Globus pallidus (tissue), 1 donor: ENCODE measurements at places on chromosomes 5 and 9.
A peak's percentile ranks its signal among the peaks of the same experiment; 100 is the strongest.

- DNase-seq = no peak
These were observed 136.2 kb downstream of the CFAP90 start for GRCh38 chr5:7714697-7715096.

- DNase-seq = no peak
These were observed 104.8 kb upstream of the CD180 start for GRCh38 chr5:67301285-67301903.

- no peak for DNase-seq
These were observed 8.8 kb downstream of the KCNV2 start for GRCh38 chr9:2725898-2726649.

- DNase-seq = no peak
These were observed 319.2 kb upstream of the CD180 start for GRCh38 chr5:67515762-67516161.

DNA sequence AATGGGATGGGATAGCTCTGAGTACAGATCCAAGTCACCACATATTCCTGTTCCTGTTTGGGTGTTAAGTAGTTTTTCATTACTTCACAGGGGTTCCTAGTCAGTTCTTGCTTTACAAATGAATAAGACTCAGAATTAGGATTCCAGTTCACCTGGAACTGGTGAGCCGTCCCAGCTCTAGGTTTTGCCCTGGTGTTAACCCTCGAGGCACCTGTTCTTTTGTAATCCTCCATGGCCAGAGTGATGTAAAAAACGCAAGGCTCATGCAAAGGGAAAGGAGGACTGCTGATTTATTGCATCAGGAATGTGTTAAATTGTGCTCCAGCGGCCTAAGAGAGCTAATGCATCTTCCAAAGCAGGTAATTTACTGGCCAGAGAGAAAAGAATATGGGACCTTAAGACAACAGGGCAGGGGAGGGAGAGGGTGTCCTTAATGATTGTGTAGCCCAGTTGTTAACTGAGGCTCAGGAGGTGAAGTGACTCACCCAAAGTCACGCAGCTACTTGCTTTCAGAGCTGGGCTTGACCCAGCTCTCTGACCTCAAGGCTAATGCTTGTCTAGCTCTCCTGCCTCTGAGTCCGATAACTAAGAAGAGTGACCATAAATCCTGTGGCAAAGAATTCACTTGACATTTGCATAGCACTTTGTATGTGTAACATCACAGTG, 70.5 kb downstream of the DMRT2 start:
- no peak for DNase-seq

DNA sequence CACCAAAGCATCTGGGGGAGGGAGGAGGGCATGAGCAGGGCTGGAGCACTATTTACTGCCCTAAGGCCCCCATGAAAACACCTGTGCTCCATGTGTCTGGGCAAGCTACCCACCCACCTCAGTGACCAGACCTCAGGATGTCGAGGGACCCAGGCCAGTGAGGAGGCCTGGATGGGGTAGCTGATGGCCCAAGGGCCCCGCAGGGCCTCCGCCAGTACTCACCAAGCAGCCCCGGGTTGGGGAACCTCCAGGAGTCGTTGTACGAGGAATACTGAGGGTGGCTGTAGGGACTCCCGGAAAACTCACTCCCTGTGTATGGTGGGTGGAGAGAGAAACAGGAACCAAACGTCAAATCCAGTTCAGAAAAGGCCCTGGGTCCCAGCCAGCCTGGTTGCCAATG, 187.4 kb downstream of the PAX5 start:
- DNase-seq = no peak

GRCh38 chr5:89105836-89106235, 222.9 kb upstream of the MEF2C start:
- DNase-seq = no peak

DNA sequence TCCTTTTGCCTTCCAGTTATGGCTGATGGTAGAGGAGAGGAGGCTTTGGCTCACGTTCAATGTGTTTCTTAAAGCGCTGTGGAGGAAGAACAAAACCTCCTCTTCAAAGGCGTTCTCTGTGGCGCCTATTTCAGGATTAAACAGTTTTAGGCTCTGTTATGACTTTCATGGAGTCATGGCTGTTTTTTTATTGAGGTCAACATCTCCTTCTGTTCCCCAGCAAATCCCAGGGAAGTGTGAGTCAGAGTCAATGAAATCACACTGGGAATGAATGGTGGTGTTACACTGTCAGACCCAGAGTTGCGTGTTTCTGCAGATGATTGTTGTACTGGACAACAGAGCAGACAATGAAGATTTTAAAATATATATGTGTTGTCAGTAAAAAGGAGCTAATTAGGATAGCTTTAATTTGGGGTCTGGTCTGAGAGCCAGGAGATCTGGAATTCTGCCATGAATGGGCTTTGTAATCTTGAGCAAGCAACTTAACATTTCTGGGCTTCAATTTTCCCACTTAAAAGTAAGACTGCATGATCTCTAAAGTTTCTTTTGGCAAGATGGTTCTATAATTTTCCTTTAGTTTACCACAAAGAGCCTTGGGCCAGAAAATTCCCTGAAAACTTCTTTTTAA, 240.7 kb downstream of the CSNK1G3 start:
- peak; percentile 6 for DNase-seq

DNA sequence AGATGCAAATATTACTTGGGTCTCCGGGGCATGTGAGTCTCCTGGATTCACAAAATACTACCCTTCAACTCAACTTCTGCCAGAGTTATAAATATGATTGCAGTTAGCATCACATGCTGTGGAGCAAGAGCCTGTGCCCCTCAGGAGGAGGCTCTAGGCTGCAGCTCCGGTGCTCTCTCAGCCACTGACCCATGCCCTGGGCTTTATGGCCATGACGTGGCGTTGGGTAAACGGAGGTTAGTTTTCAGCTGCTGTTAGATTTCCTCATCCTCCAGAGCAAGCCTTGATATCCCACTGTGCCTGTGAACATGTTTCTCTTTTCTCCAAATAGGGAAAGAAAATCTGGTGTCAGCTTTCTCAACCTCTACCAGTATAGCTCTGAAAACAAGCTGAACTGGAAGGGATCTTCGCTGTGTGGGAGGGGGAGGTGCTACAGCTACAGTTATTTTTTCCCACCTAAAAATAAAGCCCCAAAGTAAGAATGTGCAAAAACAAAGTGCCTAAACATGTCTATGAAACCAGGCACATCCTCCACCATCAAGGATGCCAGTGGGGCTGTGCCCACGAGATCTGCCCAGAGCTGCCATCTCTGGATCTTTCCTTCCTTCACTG, 124.4 kb upstream of the GPR151 start:
- no peak for DNase-seq

GRCh38 chr5:165757791-165758190, 2252.4 kb downstream of the MAT2B start:
- DNase-seq = no peak

GRCh38 chr9:75609401-75609800, 281.1 kb upstream of the PCSK5 start:
- DNase-seq = no peak

DNA sequence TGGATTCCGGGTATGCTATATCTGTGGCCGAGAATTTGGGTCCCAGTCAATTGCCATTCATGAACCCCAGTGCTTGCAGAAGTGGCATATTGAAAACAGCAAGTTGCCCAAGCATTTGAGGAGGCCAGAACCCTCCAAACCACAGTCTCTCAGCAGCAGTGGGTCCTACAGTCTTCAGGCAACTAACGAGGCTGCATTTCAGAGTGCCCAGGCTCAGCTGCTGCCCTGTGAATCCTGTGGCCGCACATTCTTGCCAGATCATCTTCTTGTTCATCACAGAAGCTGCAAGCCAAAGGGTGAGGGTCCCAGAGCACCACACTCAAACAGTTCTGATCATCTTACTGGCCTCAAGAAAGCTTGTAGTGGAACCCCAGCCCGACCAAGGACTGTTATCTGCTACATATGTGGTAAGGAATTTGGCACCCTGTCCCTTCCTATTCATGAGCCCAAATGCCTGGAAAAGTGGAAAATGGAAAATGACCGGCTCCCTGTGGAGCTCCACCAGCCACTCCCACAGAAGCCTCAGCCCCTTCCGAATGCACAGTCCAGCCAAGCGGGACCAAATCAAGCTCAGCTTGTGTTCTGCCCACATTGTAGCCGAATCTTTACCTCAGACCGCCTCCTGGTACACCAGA, 23.0 kb downstream of the ZNF474 start:
- DNase-seq = no peak

- DNase-seq = no peak
These were observed 161.2 kb downstream of the RGS3 start for GRCh38 chr9:113624721-113625120.

- no peak for DNase-seq
These were observed 163.3 kb upstream of the TBC1D2 start for GRCh38 chr9:98418578-98419259.

DNA sequence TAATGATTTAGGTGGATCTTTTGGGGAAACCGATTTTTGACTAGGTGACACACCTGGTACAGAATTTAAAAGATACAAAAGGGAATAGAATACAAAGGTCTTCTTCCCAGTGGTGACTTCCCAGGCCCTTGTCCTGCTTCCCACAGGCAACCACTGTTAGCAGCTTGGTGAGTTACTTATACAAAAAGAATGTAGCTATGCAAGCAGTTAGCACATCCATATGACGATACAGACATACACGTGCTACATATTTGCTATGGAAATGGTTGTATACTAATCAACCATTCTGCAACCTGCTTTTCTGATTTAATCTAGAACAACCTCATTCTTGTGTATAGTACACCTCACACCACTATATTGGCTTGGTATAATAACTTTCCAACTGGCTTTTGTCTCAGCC, 51.0 kb downstream of the OTULIN start:
- no peak for DNase-seq

DNA sequence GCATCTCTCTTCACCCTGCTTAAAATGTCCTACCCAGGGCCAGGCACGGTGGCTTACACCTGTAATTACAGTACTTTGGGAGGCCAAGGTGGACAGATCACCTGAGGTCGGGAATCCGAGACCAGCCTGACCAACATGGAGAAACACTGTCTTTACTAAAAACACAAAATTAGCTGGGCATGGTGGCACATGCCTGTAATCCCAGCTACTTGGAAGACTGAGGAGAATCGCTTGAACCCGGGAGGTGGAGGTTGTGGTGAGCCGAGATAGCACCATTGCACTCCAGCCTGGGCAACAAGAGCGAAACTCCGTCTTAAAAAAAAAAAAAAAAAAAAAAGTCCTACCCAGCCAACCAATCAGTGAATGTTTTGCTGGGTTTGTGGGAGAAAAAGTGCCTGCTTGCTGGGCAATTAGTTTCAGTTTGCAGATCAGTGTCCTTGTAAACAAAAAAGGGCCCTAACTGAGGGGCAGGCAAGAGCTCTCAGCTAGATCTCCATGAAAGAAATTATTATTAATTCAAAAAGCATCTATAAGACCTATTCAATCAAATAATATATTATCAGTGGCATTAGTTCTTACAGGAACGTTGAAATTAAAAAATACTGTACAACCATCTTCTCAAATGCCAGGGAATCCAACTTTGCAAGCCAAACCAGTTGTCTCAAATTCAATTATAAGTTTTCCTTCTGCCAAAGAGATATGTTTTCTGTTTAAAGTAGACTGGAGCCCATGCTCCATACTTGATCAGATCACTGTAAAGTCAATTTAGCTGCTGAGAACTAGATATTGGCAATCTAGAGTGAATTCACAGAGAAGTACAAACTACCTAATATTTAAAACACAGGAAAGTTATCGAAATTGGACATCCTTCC, 3.9 kb downstream of the MEGF9 start:
- DNase-seq = peak; percentile 84

DNA sequence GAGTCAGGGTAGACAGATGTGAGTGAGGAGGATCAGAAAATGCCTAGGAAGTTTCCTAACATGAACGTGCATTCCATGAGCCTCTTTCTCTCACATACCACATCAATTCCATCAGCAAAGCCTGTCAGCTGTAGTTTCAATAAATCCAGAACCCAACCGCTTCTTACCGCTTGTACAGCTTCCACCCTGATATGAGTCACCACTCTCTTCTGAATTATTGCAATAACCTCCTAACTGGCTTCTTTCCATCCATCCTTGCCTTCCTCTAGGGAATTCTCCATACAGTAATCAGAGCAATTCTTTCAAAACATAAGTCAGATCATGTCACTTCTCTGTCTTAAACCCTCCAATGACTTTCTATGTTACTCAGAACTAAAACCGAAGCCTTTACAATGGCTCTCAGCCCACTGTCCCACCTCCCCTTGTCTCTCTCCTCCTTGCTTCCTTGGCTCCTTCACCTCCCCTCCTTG, 8.1 kb upstream of the RAD23B start:
- no peak for DNase-seq

DNA sequence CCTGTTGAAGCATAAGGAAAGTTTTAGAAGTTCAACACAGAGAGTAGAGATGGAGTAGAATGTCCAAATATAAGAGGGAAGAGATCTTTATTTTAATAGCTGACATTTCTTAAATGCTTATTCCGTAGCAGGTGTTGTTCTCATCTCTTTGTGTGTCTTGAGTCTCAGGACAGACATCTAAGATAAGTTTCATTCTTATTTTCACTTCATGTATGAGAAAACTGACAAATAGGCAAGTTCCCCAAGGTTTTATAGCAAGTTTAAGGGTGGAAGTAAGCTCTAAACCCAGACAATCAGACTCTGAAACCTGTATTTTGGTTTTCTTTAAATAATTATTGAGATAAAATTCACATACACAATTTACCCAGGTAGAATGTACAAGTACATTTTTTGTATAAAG, 228.4 kb upstream of the PPP1R2B start:
- no peak for DNase-seq

DNA sequence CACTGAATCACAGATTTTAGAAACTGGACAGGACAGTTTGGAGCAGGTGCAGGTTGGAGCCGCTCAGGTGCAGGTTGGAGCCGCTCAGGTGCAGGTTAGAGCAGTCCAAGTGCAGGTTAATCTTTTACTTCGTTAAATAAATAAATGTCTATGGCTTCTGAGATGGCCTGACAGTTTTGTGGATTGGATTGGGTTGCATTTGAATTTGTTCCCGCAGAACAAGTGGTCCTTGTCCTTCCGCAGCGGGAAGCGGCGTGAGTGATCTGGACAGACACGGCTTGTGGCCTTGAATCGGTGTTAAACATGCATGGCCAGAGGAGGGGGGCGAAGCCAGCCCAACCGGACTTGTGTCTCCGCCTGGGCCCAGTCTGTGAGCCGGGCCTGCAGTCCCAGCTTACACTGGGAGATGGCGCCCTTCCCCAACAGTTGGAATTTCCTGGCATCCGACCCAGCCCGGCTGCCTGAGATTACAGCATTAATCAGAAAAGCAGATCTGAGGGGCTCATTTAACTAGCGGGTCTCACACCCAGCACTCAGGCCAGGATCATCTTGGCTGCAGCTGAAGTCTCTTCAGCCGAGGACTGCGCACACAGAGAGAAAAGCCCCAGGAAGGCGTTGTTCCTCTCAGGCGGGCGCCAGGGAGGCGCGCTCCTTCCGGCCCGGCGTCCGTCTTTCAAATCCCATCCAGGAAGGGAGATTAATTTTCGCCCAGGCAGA, 1.5 kb upstream of the OLFM1 start:
- peak; percentile 71 for DNase-seq

DNA sequence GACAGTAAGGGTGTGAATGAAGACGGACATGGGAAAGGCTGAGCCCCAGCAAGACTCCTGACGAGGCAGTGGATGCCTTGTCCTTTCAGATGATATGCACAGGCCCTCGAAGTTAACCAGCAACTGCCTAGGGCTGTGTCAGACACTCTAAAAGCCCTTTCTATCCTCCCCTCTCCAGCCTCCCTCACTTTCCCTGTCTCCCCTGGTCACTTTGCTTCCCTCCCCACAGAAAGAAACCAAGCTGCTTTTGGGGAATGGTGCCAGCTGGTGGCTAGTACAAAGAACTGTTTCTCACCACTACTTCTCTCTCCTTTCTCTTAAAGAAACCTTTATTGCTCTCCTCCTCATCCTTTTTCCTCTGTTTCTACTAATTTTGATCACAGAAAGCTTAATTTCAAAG, 21.4 kb downstream of the LHFPL2 start:
- DNase-seq = no peak
